Right renal pelvis (tissue), 4 donors: ENCODE measurements at places on chromosomes 1 and 21. TPM values are rescaled to one million over a fixed set of nuclear protein-coding genes. Genes with fewer than 3 reads are reported as not detected.
A peak's percentile ranks its signal among the peaks of the same experiment; 100 is the strongest.

DNA sequence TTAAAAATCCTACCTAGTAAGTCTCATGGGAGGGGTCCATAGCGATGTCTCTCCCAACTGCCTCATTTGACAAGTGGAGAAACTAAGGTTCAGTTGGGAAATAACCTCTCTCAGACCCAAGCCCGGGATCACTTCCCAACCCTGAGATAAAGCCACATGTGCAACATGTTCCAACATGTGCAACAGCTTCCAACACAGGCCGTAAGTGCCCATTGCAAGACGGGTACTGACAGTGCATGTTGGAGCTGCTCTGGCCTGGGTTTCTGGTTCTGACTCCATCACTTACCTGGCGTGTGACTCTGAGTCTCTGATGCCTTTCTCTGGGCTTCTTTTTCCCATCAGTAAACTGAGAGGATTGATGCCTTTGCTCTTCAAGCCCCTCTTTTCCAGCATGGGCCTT is 38.0 kb upstream of the FOXO6 start:
- DNase-seq, result no peak

- no peak for DNase-seq
Observed at GRCh38 chr1:241447031-241447644, 72.4 kb downstream of the FH start.

TIE1 gene
- 59.0 TPM for polyA plus RNA-seq

WNT9A gene
- 1.0 TPM for polyA plus RNA-seq

EDEM3 gene
- 39.3 TPM for polyA plus RNA-seq

GRCh38 chr1:183194527-183195141 is 8.6 kb downstream of the LAMC2 start:
- no peak for DNase-seq

GRCh38 chr1:160542303-160542945 is 19.4 kb upstream of the SLAMF6 start:
- peak; percentile 25 for DNase-seq

- no peak for DNase-seq
Observed at GRCh38 chr1:29162025-29162424, 19.7 kb downstream of the SRSF4 start.

DNA sequence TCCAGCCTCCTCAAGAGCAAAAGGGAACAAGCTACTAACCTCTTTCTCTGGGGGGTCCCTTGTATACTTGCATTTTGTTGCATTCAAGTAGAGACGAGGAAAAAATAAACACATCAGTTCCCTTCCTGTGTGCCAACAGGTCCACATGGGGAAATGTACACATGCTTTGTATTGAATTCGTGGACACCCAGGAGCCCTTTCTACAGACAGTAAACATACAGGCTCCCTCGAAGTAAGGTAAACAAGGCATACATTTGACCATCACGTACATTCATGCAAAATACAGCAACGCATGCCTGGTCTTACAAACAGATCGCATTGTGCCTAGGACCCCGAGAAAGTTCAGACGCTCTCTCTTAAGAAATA is 1.1 kb downstream of the KCND3 start:
- DNase-seq, result no peak

B3GALT2 gene
- 18.7 TPM for polyA plus RNA-seq

DNA sequence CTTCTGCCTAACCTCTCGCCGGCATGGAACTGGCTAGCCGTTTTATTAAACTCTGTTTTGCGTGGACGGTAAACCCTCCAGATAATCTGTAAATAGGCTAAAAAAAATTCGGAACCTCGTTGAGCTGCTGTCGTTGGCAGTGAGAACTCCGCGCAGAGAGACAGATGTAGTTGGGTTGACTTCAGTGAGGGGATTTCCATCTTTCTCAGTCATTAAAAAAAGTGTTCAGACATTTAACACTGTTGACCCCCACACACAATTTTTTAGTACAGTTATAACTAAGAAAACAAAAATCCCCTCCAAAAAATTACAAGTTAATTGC is 464 bp downstream of the PARK7 start:
- no peak for DNase-seq

DNA sequence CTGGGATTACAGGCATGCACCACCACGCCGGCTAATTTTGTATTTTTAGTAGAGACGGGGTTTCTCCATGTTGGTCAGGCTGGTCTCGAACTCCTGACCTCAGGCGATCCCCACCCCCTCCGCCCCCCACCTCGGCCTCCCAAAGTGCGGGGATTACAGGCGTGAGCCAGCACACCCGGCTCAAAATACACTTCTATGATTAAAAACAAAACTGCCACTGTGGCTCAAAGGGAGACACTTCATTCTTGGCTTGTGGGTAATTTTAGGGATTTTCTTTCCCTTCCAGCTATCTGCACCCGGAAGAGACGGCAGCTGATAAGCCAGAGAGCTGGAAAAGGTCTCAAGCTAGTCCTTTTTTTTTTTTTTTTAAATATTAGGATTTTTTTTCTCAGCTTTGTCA is 24.5 kb downstream of the TMPRSS2 start:
- DNase-seq, result no peak

GBP6 gene
- 0.08 TPM for polyA plus RNA-seq

GRCh38 chr1:243850452-243851256 is 611 bp upstream of the AKT3 start:
- peak; percentile 35 for DNase-seq

- no peak for DNase-seq
Observed at GRCh38 chr1:157306896-157307295, 168.7 kb upstream of the ETV3 start.

DNA sequence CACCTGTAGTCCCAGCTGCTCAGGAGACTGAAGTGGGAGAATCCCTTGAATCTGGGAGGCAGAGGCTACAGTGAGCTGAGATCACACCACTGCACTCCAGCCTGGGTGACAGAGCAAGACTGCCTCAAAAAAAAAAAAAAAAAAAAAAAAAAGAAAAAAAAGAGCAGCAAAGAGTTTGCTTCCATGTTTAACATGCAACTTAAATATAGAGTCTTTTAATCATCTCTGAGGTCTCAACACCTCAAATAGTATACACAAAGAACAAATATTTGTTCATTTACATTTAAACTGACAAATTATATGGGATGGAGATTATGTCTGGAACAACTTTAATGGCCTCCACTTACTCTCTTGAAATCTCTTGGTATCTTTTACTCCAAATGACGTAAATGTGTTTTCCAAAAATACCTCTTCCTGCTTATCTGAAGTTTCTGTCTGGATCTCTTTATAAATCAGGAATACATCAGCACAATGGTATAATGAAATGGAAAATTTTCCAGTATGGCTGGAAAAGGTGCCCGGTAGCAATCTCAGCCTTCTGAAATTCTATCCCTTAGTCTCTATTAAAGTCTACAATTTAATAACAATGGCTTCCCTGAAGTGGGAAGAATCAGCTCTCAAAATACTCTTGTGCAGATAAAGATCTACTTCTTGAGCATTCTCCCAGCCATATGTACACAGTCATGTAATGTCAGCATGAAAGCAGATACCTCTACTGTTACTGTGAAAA is 258.5 kb downstream of the OMA1 start:
- no peak for DNase-seq

DNA sequence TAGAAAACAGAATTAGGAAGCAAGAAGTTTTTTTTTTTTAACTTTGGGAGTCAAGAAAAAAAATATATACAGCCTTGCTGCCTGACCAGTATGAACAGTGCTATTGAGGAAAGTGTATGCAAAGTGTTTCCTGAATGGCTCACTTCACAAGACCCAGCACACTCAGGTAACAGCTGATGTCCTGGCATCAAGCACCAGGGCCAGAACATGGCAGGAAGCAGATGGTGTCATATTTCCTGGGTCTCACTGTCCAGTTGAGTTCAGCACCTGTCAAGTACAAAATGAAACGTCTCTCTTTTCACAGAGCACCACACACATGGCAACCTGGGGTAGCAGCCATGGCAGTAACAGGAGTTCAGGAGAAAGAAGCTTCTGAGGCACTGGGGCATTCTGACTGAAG is 372.3 kb downstream of the TTLL7 start:
- DNase-seq, result no peak

ADGRL4 gene
- polyA plus RNA-seq, result 28.2 TPM

DNA sequence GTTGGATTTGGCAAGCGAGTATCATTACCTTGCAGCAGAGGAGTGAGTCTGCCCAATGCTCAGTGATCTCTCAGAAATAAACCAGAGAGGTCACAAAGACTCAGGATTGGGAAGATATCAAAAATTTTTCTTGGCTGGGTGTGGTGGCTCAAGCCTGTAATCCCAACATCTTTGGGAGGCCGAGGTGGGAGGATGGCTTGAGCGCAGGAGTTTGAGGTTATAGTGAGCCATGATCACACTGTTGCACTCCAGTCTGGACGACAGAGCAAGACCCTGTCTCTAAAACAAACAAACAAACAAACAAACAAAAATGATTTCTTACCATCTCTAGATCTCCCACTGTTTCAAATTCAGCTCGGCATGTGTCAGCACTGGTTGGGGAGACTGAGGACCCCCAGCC is 13.3 kb upstream of the BECN2 start:
- DNase-seq, result no peak

- DNase-seq, result peak; percentile 25
Observed at GRCh38 chr21:46598581-46599572, 6.0 kb downstream of the S100B start.

- no peak for DNase-seq
Observed at GRCh38 chr1:17852383-17852782, 97.2 kb downstream of the ACTL8 start.

TFF2 gene
- polyA plus RNA-seq, result not detected

DNA sequence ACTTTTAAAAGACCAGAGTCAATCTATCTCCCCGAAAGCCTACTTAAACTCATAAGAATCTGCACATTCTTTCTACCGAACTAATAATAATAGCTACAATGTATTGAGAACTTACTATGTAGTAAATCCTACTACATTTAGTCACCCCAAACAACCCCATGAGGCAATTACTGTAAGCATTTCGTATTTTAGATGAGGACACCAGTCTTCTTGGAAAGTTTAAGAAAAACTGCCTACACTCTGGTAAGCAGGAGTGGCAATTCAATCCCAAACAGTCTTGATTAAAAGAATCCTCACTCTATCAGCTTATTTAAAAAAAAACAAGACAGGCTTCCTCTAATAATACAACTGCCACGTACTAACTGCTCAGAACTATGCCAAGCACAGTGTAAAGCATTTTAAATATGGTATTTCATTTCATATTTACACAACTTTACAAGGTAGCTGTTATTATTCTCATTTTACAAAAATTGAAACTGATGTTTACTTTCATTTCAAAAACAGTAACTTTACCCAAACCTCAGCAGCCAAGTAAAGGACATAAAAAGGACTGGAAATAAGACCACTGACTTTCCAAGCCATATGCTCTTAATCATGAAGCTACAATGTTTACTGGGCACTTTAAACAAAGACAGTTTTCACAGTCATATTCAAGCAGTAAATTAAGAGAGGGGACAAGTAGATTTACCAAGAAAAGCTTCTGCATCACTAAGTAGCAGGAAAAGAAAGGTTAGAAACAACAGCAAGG is 13.9 kb downstream of the ARID4B start:
- no peak for DNase-seq

C1QTNF12 gene
- 20.6 TPM for polyA plus RNA-seq

CBR3 gene
- polyA plus RNA-seq, result 1.3 TPM

DNA sequence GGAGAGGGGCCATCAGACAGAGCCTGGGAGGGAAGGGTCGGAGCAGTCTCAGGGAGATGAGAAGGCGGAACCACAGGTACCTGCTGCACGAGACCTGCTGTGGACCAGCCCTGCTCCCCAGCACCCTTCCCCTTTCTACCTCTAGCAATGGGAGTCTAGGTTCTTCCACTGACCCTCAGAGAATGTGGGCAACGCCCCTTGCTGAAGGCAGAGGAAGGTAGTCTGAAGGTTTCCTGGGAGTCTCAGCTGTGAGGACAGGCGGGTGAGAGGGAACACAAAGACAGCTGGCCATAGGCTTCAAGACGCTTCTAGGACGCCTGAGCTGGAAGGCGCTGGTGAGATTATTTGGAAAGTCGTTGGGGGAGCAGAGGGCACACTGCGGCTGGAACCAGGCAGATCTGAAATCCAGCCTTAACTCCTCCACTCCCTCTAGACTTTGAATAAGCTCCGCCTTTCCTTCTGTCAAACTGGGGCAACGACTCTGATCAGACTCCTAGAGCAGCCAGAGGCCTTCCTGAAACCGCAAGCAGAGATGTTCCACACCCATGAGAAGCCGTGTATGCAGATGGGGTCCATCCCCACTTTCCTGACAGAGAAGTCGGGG is 18.1 kb downstream of the SLC45A3 start:
- no peak for DNase-seq

GRCh38 chr1:109112652-109113285 is 1.1 kb upstream of the ELAPOR1 start:
- DNase-seq, result peak; percentile 87

OR10J1 gene
- polyA plus RNA-seq, result not detected

DNA sequence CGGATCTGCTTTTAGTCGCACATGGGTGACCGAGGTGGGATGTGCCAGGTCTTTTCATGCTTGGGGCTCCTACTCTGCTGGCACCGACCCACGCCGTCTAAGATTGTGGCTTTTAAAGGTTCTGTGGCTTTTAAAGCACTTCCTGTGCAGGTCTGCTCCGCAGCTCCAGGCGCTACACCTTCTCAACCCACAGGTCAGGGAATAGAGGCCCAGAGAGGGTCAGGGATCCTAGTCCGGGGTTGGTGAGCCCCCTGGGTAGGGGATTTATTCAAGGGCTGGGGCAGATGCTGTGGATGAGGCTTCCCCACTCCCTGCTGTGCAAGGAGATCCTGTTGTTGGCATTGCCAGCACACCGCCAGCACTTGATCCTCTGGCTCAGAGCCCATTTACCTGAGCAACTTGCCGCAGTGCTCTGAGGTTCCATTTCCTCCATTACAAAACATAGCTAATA is 212.8 kb upstream of the RAB4A start:
- no peak for DNase-seq

DNA sequence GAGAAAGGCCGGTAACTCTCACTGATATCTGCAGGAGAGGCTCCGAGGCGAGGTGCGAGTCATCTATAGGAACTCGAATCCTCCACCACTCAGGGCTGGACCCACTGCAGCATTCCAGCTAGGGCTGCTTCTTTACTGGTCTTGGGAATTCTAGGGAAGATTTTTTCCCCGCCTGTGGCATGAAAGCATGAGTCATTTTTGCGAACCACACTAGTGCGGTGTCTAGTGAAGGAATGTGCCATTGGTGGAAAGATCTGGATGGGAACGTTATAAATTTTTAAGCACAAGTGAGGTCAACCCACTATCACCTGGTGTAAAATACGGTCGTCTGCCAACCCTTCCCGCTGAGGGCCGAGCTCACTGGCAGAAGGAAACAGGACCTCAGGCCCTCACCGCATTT is 49.7 kb downstream of the SYF2 start:
- no peak for DNase-seq

GRCh38 chr1:48743480-48743879 is 33.2 kb downstream of the BEND5 start:
- DNase-seq, result no peak

AVPR1B gene
- polyA plus RNA-seq, result 0.71 TPM

RPE65 gene
- polyA plus RNA-seq, result not detected

ELAPOR1 gene
- 2.2 TPM for polyA plus RNA-seq
